ENCODE measurements at places on chromosomes 2 and 18.

GRCh38 chr2:11705063-11705462, 35.1 kb upstream of the NTSR2 start:
- no peak for DNase-seq

DNA sequence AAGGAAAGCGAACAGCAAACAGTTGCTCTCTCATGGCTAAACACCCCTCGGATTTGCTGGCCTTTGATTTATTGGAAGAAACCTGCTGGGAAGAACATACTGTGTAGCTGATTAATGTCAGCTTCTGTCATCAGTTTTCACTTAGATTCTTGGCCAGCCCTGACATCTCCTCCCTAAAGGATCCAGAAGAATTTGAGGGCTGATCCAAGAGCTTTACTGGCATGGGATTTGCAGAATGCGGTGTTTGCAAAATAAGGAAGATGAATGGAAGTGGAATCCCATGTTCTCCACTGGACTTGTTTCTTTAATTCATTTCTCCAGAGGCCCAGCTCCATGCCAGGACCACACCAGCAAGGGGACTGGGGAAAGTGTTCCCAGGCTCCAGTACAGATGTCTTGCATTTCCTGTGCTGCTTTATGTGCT, 80.5 kb downstream of the RDH14 start:
- no peak for DNase-seq

- DNase-seq = no peak
Observed at GRCh38 chr2:56714400-56714799, 530.6 kb downstream of the CCDC85A start.

DNA sequence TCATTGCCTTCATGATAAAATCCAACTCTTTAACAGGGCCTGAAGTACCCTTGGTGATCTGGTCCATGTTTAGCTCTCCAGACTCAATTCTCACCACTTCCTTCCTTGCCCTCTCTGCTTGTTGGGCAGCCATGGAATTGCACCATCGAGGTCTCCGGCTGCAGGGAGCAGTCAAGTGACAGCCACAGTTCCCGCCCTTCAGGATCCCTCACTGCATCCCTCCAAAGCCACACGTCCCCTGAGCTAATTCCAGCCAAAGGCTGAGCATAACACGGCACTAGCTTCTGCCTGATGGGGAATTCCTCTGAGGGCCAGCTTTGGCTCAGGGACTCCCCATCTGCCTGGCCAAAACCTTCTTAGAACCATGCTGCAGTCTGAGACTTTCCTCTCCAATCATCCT, 47.4 kb upstream of the SLC1A4 start:
- DNase-seq = no peak

DNA sequence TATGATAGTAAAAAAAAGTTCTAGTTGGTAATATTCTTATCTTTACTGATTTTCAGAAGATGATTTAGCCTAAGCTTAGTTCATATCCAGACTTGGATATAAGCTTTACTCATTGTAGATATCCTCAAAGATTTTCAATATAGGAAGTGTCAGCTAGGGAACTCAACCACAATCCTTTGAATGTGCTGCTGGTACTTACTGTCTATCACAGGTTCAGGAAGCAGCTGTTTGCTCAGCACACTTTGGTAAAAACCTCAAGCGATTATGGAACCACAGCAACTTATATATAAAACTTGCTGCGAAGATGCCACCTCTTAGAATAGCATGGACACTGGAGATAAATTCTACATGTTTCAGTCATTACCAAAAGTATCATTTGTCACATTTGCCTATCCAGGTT, 60.1 kb upstream of the TNFRSF11A start:
- DNase-seq = no peak

DNA sequence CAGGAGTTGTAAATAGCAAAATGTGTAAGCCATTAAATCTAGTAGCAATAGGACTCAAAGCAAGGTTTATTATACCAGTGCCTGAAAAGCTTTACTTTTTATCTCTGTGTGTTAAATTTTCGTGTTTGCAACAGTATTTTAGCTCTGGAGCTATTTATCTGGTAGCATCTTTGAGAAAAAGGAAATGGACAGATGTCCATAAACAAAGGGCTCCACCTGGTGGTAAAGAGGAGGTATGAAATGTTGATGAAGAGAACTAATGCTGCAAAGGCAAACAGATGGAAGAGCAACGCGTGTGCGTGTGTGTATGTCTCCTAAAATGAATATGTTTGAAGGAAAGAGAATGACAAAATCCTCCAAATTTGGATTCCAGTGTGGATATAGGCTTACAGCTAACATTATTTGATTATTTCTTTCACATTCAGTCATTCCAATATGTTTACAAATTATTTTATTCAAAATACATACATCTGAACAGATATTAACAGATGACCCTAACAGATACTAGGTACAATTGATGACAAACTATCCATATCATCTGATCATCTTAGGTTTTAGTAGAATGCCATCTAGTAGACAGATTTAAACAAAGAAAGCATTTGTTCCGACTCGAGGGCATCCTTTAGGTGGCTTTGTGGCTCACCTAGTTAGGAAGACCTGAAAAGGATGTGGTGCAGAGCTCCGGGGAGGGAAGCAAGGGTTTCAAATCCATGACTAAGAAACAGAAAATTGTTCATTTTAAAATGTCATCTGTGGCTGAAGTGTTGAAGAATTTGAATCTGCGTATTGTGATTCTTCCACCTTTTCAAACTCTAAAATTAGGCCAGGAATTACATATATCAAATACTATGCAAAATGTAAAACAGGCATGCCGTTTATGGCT, 383.3 kb downstream of the MTX2 start:
- DNase-seq = peak; percentile 68

DNA sequence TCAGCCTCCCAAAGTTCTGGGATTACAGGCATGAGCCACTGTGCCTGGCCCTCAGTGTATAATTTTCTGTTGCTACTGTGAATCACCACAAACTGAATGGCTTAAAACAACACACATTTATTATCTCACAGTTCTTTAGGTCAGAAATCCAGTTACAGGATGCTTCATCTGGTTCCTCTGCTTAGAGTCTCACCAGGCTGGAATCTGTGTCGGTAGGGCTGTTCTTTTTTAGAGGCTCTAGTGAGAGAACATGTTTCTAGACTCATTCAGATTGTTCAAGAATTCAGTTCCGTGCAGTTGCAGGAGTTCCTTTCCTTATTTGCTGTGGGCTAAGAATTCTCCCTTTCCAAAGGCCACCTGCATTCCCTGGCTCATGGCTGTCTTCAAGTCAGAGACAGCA, 22.2 kb downstream of the CCDC121 start:
- no peak for DNase-seq

DNA sequence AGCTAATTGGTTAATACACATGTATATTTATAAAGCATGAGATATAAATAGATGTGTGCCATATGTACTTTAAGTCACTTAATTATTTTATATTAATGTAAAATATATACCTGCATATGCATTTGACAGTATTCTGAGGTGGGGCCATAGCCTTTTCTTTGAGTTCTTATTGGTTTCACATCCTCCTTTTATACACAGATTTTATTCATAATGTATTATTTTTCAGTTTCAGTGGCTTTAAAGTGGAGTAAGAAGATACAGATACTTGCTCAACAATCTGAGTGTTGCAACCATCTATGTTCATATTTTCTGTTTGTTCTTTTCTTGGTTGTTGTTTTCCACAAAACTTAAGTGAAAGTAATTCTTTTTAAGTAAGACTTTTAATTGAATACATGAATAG, 436.5 kb downstream of the RND3 start:
- no peak for DNase-seq

GRCh38 chr2:217328622-217328978, 468.7 kb upstream of the TNP1 start:
- DNase-seq = no peak

- no peak for DNase-seq
Observed at GRCh38 chr2:45132551-45132950, 123.3 kb upstream of the SIX2 start.

- no peak for DNase-seq
Observed at GRCh38 chr18:62744076-62744968, 29.0 kb downstream of the PHLPP1 start.

DNA sequence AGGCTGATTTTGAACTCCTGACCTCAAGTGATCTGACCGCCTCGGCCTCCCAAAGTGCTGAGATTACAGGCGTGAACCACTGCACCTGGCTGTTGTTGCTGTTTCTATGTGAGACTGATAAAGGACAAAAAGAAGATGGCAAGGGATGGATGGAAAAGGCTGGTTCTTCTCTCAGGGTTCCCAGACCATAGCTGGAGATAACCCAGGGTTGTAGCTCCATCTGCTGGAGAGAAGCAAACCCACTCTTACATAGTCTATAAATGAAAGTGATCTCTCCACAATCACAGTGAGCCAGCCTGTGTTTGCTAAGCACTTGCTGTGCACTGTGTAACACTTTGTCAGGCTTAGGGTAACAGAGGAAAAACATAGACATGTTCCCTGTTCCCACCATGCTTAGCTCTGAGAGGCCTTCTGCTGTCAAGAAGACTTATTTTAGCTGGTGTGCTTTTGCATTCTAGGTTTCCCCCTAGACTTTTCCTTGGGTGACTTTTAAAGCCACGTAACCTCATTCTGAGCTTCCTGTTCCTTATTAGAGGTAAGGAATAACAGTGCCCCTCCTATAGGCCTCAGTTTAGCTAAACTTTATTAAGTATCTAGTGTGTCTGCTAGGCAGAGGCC, 49.7 kb downstream of the LIMS1 start:
- peak; percentile 58 for DNase-seq

DNA sequence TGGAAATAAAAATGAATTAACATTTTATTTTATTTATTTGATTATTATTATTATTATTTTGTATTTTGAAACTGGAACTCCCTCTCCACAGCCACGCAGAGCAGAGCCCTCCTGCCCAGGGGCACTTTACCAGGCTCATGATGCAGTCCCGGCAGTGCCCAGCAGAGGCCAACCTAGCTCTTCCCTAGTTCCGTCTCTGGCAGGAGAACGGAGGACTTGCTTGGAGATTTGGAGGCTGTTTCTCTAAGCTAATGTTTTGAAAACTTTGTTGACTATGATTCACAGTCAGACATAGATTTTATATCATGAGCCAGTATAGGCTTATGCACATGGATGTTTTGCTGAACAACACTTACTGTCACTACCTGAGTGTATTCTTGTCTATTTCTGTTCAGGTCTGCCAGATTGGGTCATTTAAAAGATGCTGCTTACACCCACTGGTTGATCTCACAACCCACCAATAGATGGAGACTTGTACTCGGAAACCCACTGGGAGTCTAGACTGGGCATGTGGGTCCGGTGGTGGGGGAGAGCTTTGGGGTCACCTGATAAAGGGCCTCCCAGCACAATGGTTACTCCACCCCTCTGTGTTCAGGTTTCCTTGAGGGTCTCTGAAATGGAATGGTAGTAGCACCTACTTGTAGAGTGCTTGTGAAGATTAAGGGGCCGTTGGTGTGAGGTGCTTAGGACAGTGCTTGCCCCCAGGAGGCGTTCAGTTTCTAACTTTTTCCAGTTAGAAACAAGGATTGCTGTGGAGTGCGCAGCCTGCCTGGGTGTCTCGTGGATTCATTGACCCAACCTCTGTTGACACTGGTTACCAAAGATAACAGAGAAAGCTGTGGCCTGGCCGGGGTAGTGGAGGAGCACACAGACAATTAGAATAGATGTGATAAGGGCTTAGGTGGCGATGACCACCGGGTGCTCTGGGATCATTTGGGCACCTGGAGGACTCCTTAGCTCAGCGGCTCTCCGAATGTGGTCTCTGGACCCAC, 177.3 kb downstream of the HAUS1 start:
- DNase-seq = peak; percentile 48

DNA sequence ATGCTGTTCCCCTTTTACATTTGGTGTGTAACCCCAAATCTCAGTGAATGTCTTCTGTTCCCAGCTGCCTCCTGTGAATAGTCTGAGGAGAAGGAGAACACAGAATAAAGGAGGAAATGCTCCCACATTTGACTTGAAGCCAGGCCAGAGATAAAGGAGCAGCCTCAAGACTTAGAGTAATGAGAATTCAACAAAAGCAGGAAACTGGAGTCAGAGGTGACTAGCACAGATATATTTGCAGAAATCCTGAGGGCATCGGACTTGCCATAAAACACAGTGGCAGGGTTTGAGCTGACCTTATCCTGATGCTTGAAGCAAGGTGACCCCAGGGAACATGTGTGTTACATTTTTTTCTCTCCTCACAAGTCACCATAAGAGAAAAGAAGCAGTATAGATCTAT, 291.4 kb upstream of the RND3 start:
- DNase-seq = no peak

GRCh38 chr2:66013456-66013855, 421.5 kb upstream of the MEIS1 start:
- DNase-seq = peak; percentile 8

- no peak for DNase-seq
Observed at GRCh38 chr2:230899786-230900185, 25.3 kb downstream of the GPR55 start.

GRCh38 chr2:37896319-37896718, 28.8 kb upstream of the RMDN2 start:
- no peak for DNase-seq

DNA sequence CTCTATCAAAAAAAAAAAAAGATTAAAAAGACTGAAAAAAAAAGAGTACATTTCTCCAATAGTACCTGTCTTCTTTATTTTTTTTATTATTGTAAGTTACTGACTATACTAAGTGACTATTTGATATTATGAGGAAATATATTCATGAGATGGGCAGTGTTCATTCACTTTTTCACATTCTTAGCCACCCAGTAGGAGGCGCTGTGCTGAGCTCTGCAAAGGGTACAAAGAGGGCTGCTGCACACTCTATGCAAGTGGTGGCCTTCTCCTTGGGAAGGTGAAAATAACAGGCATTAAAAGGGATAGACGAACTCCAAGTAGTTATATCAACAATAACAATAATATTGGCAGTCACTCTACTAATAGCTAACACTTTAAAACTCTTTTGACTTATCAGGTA, 1034.9 kb upstream of the FANCL start:
- peak; percentile 8 for DNase-seq

GRCh38 chr2:239322416-239323086, 78.3 kb downstream of the HDAC4 start:
- peak; percentile 18 for DNase-seq

GRCh38 chr2:40592218-40592617, 140.3 kb upstream of the SLC8A1 start:
- DNase-seq = no peak

DNA sequence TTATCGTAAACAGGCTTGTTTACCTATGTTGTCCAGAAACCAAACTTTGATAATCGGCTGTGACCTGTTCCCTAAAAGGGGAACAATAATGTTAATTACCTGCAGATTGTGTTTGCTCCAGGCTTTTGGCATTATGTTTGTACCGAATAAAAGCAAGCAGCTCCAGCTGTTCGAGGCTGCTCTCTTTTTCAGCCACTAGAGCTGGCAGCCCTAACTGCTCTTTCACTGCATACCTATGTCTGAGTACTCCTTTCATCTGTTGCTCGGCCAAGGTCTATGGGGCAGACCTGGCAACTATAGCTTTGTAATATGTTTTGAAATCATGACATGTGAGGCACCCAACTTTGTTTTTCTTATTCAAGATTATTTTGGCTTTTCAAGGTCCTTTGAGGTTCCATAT, 77.8 kb upstream of the EHBP1 start:
- no peak for DNase-seq

GRCh38 chr2:167271932-167272331, 383.7 kb downstream of the XIRP2 start:
- DNase-seq = no peak

GRCh38 chr2:67259556-67260342, 137.4 kb upstream of the ETAA1 start:
- DNase-seq = no peak

- no peak for DNase-seq
Observed at GRCh38 chr18:13199169-13199568, 19.4 kb upstream of the LDLRAD4 start.

Measured in K562 (cell line).